Renal pelvis (tissue), 12 donors: ENCODE measurements at places on chromosomes 1 and 21. TPM values are rescaled to one million over a fixed set of nuclear protein-coding genes. Genes with fewer than 3 reads are reported as not detected.

GRCh38 chr1:111990026-111990877, 784 bp upstream of the KCND3 start:
- DNase-seq: no peak

CELF3 gene
- polyA plus RNA-seq: 0.61 TPM

DNA sequence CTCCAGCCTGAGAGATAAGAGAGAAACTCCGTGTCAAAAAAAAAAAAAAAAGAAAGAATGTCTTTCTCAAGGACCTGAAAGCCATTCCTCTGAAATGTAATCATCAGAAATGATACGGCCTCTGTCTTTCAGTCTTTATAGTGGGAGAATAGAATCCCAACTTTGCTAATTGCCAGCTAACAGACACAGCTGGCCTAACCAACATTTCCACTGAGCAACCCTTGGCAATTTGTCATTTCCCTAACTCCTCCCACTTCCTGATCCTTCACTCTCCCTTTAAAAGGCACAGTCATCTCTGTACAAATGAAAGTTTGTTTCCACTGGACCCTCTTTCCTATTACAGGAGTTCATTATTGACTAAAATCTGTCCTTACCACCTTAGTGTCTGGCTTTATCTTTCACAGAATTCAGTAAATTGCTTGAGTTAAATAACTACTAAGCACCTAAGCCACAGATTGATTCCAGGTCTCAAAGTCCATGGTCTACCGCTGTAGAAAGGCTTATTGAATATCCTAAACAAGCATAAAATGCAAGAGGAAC, 4.3 kb upstream of the CBR1 start:
- no peak for DNase-seq

DNA sequence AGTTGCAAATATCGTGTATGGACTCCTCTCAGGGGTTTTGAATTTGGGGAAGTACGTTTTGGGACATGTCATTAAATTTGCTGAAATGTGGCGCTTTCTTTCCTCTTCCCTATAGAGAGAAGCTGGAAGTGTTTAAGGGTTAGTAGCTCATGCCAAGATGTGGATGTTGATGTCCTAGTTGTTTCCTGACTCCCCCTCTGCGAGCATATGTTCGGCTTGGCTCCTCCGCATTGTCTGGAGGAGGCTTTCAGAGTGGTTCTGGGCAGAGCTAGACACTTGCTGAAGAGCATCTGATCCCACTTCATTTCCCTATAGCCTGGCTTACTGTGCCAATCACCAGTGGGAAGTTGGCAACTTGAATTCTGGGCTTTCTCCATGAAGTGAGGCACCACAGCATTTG, 347.4 kb upstream of the B3GALT2 start:
- DNase-seq: no peak

GRCh38 chr1:185365951-185366350, 48.9 kb upstream of the IVNS1ABP start:
- DNase-seq: no peak

IGSF21 gene
- polyA plus RNA-seq: 0.21 TPM

TIE1 gene
- polyA plus RNA-seq: 53.6 TPM

DNA sequence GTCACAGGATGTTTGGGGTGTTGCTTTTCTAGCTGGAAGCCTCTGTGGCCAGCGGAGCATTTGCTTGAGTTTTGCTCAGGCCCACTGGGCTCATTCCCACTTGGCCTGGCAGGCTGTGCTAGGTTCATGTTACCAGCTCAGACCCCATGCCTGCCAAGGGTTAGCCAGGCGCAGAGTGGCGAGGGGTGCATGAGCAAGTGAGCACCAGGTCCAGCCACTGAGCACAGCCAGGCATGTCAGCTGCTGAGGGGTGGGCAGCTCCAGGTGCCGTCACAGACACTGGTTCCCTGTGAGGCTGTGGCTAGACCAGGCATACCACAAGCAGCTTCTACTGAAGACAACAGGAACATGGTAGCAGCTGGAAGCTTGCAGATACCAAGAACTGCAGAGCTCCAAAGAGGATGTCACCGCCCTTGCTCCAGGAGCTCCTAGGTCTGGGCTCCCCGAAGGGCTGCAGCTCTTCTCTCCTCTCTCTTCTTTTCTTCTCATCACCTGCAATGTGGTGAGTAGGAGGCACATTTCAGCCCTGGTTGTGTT, 52.0 kb upstream of the CYYR1 start:
- DNase-seq: no peak

CHTOP gene
- polyA plus RNA-seq: 155 TPM

DNA sequence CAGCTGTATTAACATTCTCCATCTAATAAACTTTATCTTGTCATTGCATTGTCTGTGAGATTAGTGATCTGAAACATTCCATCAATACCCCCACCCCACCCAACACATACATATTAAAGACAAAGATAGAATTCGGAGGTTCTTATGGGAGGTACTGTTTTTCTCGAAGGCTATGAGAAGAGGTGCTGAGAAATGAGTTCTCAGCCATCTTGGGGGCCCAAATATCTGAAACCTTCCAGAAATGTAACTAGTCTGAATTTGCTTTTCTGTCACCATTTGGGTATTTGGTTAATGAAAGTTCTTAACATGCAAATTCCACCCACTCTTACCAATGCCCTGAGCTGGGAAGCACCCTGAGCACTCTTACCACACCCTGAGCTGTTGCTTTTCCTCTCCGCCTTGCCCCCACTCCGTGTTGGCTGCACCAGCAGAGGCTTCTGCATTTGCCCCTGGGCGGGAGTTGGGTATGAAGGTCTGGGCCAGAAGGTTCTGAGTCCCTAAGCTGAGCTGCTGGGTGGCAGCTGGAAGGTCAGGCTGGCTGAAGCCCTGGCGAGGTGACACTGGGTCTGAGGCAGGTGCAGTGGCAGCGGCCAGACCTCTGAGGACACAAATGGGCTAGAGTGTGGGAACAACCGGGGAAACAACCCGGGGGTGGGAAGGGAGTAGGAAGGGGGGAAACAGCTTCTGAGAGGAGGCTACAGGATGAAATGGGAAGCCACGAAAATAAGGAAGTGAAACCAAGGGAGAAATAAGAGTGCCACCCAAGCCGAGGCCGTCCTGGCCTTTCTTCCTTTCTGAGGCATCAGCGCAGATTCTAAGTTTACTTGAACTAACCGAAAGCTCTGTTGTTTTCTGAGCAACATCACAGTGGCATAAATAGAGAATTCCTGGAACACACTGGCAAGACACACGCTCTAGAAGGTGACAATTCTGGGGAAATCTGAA, 26.3 kb upstream of the IER5 start:
- no peak for DNase-seq

DNA sequence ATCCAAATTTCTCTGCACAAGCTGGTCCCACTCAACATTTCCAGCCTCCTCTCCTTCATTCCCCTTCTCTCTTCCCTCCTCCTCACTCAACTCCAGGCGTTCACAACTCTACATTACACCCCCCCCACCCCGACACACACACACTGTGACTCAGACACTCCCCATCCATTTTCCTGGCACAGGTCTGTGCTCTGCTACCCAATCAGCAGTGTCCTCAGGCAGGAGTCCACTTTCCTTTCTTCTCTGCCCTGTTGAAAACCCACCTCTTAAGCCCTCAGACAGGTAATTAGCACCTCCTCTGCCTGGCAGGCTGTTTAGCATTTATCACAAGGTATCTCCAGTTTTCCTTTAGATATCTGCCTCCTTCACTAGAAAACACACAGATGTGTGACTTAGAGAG, 8.8 kb upstream of the LMX1A start:
- DNase-seq: no peak

DNA sequence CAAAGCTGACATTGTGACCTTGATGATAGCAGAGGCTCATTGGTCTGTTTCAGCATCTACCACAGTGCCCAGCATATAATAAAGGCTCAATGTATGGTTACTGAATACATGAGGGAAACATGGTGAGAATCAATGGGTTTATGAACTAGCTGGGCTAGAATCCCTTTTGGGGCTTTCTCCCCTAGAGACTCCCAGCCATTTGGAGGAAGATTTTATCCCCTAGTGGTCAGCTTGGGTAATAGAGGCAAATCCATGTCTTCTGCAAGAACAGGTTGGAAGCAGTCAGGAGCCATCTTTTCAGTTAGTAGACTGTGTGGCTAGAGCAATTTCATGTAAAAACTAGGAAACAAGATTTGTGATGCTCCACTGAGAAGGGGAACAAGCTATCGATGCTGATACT, 15.8 kb upstream of the REG4 start:
- DNase-seq: no peak

- DNase-seq: no peak
Observed at GRCh38 chr21:43287795-43288755, 119.3 kb downstream of the CRYAA start.

- no peak for DNase-seq
Observed at GRCh38 chr1:21913763-21914162, 23.3 kb downstream of the HSPG2 start.

S100A14 gene
- 17.2 TPM for polyA plus RNA-seq

GRCh38 chr1:204420039-204421004, 8.7 kb upstream of the PPP1R15B start:
- no peak for DNase-seq

DNA sequence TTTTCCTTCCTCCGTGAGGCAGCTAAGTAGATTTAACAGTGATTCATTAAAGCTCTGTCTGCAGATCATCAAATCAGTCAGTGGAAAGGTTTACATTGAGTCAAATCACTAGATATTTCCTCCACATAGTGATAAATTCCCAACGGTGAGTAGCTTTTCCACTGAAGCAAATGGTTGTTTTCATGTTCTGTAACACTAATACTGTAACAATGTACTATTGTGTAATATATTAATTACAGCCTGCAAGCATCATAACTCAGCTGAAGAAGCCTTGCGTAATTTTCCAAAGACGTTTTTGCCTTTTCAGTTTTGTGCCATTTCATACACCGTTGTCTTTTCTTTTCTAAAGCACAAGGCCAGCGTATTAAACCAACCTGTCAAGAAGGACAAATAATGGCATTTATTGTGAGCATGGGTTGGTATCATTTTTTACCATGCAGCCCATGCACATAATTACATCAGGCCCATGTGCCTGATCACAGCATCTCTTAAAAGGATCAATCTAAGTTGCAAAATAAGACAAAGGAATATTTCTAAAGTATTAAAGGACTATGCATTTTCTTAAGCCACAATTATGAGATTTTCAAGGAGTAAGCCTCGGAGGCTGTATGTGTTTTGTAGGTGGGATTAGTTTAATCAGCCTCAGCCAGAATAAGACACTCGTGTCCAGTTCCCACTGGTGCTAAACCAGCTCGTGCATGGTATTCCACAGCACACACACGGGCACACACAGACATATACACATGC, 16.7 kb upstream of the PDE9A start:
- no peak for DNase-seq

DNA sequence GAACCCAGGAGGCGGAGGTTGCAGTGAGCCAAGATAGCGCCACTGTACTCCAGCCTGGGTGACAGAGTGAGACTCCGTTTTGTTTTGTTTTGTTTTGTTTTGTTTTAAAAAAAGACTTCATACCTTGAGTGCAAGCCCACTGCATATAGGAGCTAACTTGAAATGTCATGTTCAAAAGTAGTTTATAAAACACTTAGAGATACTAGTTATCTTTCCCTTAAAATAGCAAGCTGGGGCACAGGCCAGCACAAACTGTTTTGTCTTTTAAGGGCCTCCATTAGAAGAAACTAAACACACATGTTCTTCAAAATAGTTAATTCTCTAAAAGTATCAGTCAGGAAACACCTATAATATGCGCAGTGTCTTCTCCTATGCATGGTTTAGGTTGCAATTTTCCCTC, 505.1 kb upstream of the TMPRSS15 start:
- no peak for DNase-seq

DNA sequence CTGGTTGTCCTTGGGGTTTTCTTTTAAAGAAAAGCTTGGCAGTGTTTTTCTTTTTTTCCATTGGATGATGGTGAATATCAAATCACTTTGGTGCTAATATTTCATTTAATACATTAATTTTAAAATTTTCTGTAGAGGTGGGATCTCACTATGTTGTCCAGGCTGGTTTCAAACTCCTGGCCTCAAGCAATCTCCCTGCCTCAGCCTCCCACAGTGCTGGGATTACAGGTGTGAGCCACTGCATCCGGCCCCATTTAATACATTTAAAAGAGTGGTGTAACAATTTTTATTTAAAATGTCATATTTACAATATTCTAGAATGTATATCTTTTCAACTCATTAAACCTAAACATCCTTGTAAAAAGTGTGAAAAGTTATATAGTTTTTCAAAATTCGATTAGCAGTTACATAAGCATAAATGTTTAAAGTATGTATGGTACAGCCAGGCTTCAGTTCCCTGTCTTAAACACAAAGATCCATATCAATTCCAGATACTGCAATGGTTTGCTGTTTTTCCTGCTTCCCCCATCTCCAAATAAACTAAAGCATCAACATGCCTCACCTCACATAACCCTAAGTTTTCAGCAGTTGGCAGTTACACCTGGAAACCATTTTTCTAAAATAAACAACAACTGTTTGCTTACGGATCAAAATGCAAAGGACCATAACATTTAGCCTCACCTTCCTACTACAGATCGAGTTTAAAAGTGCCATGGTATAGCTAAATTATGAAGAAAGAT, 8.9 kb upstream of the LGALS8 start:
- DNase-seq: no peak

- no peak for DNase-seq
Observed at GRCh38 chr1:185998391-185998790, 264.2 kb downstream of the HMCN1 start.

FAM72B gene
- 4.0 TPM for polyA plus RNA-seq

DNA sequence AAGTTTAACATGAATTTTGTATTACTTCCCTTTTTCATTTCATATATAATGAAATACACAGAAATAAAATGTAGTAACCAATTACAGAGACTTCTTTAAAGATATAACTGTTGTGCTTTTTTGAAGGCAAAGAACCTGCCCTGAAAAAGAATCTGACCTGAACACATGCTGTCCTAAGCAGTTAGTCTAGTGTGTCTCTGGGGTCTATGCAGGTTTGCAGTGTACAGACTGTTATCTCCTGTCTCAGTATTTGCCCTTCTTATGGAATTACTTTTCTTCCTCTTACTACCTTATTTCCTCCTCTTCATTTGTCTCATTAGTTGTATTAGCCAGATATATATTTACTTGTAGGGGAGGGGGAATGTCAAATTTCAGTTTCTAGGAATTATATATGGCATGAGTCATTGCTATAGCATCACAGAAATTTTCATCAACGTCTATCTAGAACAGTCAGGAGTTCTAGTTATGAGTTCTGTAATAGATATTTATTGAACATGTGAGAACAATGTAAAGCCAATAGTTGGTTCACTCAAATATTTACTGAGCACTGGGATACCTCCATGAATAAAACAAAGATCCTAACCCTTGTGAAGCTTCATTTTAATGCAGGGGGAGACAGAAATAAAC, 28.4 kb upstream of the PLEKHO1 start:
- DNase-seq: no peak

- peak; percentile 86 for DNase-seq
Observed at GRCh38 chr1:11337580-11338073, 64.6 kb downstream of the UBIAD1 start.

DNA sequence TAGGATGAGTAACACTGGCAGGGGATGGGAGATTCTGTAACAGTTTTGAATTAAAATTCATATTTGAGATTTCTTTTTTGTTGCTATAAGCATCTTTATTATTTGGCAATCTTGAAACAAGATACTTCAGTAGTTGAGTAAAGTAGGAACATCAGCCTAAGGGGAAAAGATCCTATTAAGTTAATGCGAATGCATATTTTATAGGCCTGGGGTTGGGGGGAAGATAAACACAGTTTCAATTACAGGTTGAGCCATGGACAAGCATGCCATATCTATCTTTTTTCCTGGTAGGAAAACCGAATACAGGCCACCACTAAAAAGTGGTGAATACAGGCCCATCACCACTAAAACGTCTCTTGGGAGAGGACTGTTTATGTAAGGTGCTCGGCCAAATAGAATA, 32.3 kb downstream of the SMAP2 start:
- no peak for DNase-seq
